Cardiac septum (tissue), 1 donor: ENCODE measurements at places on chromosomes 5 and 9. TPM values are rescaled to one million over a fixed set of nuclear protein-coding genes. Genes with fewer than 3 reads are reported as not detected.

The IL33 gene
- total RNA-seq = 18.6 TPM

The DDX4 gene
- total RNA-seq = not detected

The NR4A3 gene
- 22.4 TPM for total RNA-seq

The GPR151 gene
- not detected for total RNA-seq

The KIF4B gene
- 0.13 TPM for total RNA-seq

The FAT2 gene
- total RNA-seq = 0.05 TPM

The ADAMTSL2 gene
- 9.6 TPM for total RNA-seq

The FAM221B gene
- not detected for total RNA-seq

The PMPCA gene
- 68.9 TPM for total RNA-seq
